ENCODE measurements at places on chromosomes 5 and 9.

DNA sequence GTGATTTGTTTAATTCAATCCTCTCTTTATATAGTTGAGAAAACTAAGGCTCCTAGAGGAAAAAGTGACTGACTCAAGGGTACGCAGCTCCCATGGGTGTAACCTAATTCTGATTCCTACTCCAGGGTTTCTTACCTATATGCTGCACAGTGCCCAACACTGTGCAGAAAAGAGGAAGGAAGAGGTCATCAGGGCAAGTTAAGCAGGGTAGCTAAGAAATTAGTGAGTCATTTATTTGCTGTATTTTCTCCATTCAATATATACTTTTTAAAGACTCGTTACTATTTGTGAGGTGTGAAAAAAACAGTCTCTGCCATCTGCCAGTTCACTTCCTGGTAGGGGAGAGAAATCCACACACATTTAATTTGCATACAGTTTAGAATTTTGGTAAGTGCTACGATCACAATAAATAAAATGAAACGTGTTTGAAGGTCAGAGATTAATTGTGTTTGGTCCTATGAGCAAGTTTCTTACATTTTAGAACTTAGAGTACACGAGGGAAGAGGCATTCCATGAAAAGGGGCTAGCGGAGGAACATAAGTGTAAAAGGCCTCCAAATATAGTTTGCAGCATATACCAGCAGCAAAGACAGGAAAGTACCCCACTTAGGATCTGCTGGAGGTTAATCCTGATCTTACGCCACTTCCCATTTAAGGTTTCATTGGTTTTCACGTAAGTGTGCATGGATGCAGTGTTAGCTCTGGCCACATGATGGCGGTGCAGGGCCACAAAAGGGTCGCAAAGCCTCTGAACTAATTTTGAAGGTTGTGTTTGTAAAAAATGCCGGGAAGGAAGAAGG lies 59.9 kb upstream of the TLR4 start:
- peak; percentile 71 for DNase-seq

DNA sequence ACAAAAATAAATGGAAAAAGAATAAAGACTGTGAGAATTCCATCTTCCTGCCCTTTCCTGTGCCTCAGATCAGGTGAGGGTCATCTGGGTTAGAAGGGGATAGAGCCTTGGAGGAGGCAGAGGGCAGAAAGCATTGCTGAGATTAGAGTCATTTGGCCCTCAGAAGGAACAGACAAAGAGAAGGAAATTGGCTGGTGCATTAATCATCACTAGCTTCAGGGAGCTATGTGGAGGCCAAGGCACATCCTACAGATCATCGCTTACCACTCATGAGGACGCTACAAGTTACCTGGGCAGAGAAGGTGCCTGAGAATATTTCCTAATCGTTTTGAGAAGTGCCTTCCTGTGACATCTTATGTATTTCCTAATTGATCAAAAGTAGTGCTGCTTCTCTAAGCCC lies 74.5 kb downstream of the C7 start:
- DNase-seq = peak; percentile 52

DNA sequence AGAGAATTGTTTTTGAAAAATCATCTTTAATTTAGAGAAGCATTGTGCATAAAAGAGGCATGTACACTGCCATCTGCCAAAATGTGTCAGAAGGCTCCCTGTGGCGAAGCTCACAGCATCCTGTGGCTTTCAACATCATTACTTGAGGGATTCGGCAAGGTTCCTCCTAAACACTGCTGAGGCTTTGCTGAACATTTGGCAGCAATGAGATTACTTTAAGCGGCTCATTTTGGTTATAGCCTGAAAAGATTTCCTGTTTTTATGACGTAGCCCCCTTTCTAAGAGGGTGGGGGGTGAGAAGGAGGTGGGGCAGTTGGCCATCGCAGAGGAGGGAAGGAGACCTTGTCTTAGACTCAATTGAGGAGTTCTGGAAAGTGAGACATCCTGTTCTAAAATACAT lies 469.4 kb downstream of the RASEF start:
- DNase-seq = no peak

GRCh38 chr5:76325326-76325725 lies 77.8 kb upstream of the IQGAP2 start:
- no peak for DNase-seq

DNA sequence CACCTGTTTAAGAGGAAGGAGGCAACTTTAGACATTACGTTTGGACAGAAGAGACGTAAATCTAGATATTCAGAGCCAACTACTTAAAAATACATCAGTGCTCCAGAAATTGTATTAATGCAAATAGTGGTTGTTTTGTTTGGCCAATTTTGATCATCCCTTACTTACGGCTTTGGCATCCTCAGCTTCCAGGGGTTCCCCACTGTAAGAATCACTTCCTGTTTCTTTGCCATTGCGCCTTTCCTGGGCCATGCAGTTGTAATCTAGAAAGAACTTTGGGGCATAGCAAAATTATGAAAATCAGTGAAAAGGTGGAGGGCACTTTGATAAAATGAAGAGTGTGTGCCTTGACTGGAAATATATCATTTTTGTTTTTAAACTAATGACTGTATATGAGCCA lies 537.2 kb upstream of the TLE4 start:
- no peak for DNase-seq
